Activated T-cell treated with anti-CD3 and anti-CD28 coated beads, Interleukin-2, amount 50 U/mL, for 72 hours (primary cell): ENCODE measurements at places on chromosomes 2 and 18.

DNA sequence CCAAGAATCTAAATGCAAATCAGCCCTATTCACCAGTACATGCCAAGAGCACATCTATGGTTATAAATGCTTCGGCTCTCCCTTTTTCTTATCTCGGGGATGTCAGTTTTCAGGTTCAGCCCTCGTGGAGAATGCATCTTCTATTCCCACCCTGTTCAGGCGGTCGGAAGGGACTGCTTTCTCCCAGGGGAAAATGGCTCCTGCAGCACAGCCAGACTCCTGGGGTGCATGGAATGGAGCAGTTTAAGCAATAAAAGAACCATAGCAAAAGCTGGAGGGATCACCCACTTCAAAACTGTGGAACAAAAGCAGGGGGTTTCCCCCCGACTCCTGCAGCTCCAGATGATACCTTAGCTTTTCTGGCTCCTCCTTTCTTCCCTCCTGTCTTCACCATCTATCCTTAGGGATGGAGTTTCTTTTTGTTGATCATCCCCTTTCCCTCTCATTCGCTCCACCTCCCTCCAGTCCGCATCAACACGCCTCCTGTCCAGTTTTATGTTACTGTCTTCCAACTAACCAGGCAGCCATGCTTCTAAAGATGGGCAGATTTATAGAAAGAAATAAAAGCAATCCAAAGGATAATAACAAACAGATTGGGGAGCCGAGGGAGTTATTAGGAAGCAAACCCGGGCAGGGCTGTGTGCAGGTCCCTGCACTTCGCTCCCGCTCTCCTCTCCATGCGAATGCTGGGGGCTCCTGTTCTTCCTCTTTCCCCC is 356.2 kb upstream of the SMIM21 start:
- DNase-seq: no peak

DNA sequence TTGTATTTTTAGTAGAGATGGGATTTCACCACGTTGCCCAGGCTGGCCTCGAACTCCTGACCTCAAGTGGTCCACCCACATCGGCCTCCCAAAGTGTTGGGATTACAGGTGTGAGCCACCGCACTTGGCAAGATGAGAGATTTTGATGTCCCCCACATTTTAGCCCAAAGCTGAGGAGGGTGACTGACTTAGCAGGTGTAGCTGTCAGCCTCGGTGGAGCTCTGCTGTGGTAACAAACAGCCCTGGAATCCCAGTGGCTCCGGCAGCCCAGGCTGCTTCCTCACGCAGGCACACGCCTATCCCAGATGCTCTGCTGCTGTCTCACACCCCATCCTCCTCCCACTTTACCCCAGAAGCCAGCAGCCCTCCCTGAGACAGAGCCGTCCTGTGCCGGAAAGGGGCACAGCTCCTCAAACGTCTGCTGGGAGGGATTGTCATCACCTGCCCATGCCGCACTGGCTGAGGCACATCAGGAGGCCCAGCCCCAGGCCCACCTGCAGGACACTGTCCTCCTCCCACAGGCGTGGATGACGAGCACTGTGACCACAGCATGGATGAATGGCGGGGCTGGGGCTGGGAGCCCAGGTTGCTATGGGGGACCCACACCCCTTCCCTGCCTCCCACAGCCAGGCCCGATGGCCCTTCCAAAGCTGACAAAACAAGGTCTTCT is 10.6 kb upstream of the BOK start:
- DNase-seq: no peak

GRCh38 chr2:214328941-214329340 is 81.9 kb upstream of the VWC2L start:
- DNase-seq: no peak

- DNase-seq: no peak
Observed at GRCh38 chr18:75252136-75252535, 41.5 kb downstream of the TSHZ1 start.

GRCh38 chr2:45554742-45555140 is 56.3 kb downstream of the SRBD1 start:
- DNase-seq: peak; percentile 12

DNA sequence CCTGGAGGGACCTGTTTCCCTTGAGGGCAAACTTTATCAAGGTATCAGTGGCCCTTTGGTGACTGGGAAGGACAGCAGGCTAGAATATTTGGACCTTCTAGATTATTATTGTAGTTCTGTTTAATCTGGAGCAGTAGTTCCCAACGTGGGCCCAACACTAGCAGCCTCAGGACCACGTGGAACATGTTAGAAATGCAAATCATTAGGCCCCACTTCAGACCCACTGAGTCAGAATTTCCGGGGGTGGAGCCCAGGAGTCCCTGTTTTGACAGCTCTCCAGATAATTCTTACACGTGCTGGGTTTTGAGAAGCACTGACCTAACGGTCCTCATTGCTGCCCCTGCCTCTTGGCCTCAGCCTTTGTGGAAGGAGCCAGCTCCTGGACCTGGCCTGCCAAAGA is 25.5 kb upstream of the DYNC2LI1 start:
- DNase-seq: peak; percentile 9

DNA sequence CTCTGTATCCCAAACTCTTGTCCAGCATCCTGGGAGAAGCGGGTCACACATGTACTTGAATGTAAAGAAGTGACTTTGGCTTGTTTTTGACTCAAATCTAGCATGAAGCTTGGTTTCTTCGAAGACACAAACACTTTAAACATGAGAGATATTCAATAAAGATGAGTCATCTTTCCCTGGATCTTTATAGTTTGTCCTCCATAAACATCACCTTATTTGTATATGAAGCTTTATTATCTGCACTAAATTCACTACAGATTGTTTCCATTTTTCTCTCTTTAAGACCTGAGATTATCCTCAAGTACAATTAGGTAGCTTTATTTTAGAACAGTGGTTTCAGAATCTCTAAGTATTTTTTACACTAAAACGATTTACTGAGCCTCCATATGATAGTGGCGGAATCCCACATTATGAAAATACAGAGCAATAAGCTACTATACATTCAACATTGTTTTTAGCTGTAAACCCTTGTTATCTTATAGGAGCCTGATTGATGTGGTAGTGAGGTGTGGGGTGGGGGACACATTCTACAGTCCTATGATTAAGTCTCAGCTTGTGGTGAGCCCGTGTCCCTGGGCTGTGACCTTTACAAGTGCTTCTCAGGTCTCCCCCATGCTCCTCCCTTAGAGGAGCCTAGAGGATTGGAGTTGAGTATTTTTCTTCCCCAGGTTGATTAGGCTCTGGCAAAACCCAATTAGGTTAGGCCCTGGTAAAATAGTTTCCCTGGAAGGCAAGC is 79.6 kb upstream of the RAPGEF4 start:
- no peak for DNase-seq

GRCh38 chr2:98896416-98896815 is 39.6 kb downstream of the CRACDL start:
- no peak for DNase-seq

DNA sequence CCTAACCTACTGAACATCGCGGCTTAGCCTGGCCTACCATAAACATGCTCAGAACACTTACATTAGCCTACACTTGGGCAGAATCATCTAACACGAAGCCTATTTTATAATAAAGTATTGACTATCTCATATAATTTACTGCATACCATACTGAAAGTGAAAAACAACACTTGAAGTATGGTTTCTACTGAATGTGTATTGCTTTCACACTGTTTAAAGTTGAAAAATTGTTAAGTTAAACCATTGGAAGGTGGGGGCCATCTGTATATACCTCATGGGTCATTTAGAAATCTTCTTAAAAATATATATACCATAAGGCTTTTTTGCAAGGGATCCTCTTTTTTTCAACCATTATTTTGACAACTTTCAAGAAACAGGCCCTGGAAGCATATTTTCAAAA is 16.5 kb downstream of the RNF149 start:
- DNase-seq: no peak

- DNase-seq: no peak
Observed at GRCh38 chr18:41613003-41613609, 341.9 kb upstream of the PIK3C3 start.

DNA sequence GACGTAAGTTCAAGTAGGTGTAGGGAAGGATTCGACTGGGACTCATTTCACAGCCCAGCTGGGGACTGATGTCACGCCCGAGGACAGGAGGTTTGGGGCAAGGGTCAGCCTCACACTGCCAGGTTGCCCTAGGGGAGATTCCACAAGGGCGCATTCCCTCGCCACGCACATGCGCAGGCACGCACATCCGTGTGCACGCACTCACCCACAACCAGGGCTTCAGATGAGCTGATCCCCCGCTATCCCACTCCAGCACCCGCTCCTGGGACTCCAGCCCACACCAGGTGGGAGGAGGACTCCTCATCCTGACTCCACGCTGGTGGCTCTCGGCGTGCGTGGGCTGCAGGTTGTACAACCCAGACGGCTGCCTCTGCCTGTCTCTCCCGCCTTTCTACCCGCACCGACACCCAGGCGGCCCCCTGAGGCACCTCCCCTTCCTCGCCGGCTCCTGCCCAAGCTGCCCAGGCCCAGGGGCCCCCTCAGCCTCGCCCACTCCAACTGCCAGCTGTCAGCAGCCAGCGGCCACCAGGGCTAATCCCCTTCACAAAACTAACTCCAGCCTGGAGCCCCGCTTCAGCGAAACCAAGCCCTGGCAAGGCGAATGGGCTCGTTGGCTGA is 47.8 kb upstream of the FOSL2 start:
- DNase-seq: no peak

GRCh38 chr2:20052861-20053281 is 1.4 kb upstream of the LAPTM4A start:
- no peak for DNase-seq

- no peak for DNase-seq
Observed at GRCh38 chr2:176251928-176252327, 17.3 kb upstream of the MTX2 start.

DNA sequence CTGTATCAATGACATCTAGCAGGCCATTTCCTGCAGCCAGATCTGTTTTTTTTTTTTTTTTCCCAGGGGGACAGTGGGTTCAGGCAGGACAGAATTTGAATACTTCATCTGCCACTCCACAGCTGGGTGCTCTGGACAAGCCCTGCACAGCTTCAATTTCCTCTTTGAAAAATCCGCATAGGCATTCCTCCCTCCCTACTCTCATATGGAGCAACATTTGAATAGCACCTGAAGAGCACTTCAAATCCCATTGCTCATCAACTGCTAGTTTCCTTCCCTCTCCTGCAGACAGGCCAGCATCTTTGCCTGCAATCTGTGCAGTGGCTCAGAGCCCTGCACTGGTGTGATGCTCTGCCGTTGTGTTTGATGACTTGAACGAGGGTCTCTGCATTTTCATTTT is 326.3 kb downstream of the TSN start:
- DNase-seq: no peak

DNA sequence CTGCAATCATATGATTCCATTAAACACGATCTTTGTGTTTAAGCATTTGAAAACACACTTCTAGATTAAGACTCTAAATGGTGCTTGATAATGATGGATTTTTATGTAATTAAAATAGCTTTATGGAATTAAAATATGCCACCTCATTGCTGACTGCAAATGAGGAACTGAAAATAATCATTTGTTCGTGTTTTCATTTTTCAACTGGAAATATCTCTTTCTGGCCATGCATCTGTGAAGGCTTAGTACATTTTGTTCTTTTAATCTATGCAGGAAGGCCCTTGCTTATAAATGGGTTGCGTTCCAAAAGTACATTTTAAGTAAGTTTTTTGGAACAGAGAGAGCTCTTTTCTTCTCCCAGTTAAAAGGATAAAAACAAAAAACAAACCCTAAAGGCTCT is 125.5 kb downstream of the MC4R start:
- no peak for DNase-seq

- DNase-seq: peak; percentile 57
Observed at GRCh38 chr2:102005989-102006885, 14.5 kb downstream of the IL1R2 start.

- peak; percentile 36 for DNase-seq
Observed at GRCh38 chr2:1546023-1546591, 132.8 kb downstream of the TPO start.

- DNase-seq: no peak
Observed at GRCh38 chr2:99487906-99488305, 1.9 kb downstream of the REV1 start.

DNA sequence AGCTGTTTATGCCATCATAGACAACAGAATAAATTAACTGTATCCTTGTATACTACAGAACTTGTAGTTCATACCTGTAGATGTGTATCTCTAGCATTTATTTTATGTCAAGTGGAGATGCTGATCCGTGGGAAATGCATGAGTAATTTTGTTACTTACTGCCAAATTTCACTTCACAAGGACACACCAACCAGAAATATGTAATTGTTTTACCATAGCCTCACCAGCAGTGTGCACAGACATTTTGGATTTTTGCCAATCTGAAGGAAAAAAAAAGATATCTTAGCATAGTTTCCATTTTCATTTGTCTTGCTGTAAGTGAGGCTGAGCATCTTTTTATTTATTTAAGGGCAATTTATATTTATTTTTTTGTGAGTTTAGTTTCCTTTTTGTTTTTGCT is 265.1 kb upstream of the OSR1 start:
- no peak for DNase-seq

GRCh38 chr2:5236249-5236648 is 455.9 kb upstream of the SOX11 start:
- DNase-seq: no peak

DNA sequence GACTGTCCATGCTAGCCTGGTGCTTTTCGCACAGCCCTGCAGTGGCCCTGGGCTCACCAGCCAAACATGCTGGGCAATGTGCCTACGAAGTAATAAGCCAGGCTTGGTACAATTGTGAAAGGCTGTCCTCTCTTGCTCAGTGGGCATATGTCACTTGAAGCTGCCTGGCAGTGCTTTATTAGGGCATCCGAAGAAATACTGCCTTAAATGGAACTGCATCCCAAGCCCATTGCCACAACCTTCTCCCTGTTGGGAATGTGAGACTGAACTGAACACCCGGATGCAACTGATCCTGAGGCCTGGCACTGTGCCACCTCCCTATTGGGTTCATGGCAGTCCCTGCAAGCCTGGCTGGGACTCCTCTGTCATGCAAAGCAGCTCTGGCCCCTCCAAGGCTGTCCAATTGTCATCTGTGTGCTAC is 15.9 kb downstream of the CAPG start:
- DNase-seq: no peak

GRCh38 chr2:6932828-6933227 is 15.6 kb downstream of the RNF144A start:
- DNase-seq: no peak

- DNase-seq: no peak
Observed at GRCh38 chr2:236570081-236570868, 650 bp downstream of the ACKR3 start.

GRCh38 chr18:34729264-34729663 is 19.2 kb downstream of the DTNA start:
- peak; percentile 3 for DNase-seq
